ENCODE measurements at places on chromosomes 12 and 14.

GRCh38 chr14:37545174-37545573 lies 49.9 kb downstream of the FOXA1 start:
- no peaks in the 10 kb centered on the region for H3K4me1 ChIP-seq
- H3K36me3 ChIP-seq, result no peaks in the 10 kb centered on the region
- no peak overlapping the region for H3K4me3 ChIP-seq
- H3K27ac ChIP-seq, result no peak overlapping the region

DNA sequence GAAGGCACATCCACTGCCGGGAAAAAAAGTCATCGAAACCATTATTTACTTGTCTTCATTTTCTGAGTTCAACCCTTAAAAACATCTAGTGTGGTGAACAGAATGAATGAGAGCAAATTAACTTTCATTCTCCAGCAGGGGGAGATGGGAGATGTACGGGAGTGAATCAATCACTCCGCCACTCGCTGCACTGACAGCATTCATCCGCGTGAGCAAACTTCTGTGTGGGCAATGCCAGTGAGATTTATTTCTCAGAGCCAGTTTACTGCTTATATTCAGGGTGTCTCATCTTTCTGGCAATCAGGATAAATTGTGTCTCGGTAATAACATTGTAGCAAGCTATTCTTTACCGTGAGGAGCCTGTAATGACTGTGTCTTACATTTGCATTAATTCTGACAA lies 463.6 kb upstream of the MIS18BP1 start:
- H3K4me1 ChIP-seq, result no peaks in the 10 kb centered on the region
- H3K4me3 ChIP-seq, result no peak overlapping the region
- H3K27me3 ChIP-seq, result no peaks in the 10 kb centered on the region
- H3K27ac ChIP-seq, result no peak overlapping the region
- no peak for DNase-seq

DNA sequence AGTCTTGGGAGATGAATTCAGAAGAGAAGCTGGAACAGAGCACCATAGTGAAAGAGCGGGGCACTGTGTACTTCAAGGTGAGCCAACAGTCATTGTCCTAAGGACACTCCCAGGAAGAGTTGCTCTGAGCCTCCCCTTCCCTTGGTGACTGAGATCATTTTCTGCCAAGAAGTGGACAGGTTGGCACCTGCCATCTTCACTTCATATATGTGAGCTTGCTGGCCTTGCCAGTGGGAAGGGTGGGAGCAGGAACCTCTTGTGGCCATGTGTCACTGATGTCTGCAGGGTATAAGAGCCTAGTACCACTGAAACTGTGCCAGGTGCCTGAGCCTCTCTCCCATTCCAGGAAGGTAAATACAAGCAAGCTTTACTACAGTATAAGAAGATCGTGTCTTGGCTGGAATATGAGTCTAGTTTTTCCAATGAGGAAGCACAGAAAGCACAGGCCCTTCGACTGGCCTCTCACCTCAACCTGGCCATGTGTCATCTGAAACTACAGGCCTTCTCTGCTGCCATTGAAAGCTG lies 5.3 kb downstream of the FKBP4 start:
- H3K4me1 ChIP-seq, result peaks cover 9% of the 10 kb centered on the region
- H3K36me3 ChIP-seq, result peaks cover 38% of the 10 kb centered on the region
- DNase-seq, result no peak
- H3K27me3 ChIP-seq, result no peaks in the 10 kb centered on the region
- no peak overlapping the region for H3K27ac ChIP-seq

GRCh38 chr14:104107101-104107581 lies 21.6 kb downstream of the ASPG start:
- no peak overlapping the region for H3K4me3 ChIP-seq
- no peaks in the 10 kb centered on the region for H3K27me3 ChIP-seq
- no peak overlapping the region for H3K27ac ChIP-seq

- no peak overlapping the region for H3K4me3 ChIP-seq
- peaks cover 6% of the 10 kb centered on the region for H3K4me1 ChIP-seq
- no peaks in the 10 kb centered on the region for H3K27me3 ChIP-seq
- DNase-seq, result peak; percentile 83
- no peaks in the 10 kb centered on the region for H3K36me3 ChIP-seq
Observed at GRCh38 chr14:102182936-102183619, 43.4 kb downstream of the WDR20 start.

DNA sequence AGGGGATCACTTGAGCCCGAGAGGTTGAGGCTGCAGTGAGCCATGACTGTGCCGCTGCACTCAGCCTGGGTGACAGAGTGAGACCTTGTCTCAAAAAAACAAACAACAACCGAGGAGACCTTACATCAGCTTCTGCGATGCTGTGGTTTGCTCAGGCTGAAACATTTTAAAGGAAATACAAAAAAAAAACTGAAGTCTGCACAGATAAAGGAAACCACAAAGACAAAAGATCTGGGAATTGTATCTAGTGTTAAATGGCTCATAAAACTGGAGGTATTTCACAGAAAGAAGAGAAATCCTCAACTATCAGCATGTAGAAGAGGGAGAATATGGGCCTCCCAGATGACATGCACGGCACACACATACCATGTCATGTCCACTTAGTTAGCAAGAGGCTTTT lies 60.3 kb upstream of the VPS33A start:
- peaks cover 21% of the 10 kb centered on the region for H3K36me3 ChIP-seq
- H3K4me1 ChIP-seq, result no peaks in the 10 kb centered on the region
- no peak overlapping the region for H3K4me3 ChIP-seq
- DNase-seq, result no peak
- no peak overlapping the region for H3K27ac ChIP-seq

DNA sequence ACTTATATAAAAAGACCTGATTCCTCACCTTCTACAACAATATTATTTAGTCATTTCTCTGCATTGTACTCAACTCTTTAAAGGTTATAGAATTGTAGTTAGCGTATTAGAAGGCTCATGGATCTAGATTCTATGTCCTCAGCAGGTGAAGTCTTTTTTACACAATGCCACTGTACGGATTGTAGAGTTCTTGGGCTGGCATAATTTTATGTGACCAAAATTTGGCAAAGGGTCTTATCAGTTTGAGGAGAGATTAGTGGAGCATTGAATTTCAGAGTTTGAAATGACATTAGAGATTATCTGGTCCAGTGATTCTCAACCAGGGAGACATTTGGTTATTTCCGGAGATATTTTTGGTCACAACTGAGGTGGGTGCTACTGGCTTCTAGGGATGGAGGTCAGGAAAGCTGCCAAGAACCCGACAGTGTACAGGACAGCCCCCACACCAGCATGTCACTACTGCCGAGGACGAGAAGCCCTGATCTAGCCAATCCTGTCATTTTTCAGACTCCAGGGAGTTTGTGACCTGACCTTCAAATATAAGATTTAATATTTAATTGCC lies 63.9 kb downstream of the BICD1 start:
- no peaks in the 10 kb centered on the region for H3K27me3 ChIP-seq
- no peak for DNase-seq
- H3K4me3 ChIP-seq, result no peak overlapping the region
- H3K4me1 ChIP-seq, result no peaks in the 10 kb centered on the region
- no peaks in the 10 kb centered on the region for H3K36me3 ChIP-seq
